RPMI8226 (cell line): ENCODE measurements at places on chromosomes 12 and 14.
A peak's percentile ranks its signal among the peaks of the same experiment; 100 is the strongest.

DNA sequence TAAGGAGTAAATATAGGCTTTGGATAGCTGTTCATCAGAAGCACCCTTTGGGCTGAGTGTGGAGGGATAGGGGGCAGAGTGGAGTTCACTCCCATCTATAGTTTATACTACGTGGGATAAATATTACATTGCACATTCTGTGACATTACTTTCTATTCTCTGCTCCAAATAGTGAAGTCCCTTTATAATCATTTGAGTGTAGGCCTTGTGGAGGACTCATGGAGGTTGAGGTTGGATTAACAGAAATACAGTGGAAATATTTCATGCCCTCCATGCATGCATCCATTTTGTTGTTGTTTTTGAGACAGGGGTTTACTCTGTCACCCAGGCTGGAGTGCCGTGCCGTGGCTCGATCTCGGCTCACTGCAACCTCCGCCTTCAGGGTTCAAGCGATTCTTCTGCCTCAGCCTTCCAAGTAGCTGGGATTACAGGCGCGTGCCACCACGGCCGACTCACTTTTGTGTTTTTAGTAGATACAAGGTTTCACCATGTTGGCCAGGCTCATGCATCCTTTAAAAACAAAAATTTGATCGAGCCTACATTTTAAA lies 1.4 kb downstream of the CHPT1 start:
- no peak for DNase-seq

DNA sequence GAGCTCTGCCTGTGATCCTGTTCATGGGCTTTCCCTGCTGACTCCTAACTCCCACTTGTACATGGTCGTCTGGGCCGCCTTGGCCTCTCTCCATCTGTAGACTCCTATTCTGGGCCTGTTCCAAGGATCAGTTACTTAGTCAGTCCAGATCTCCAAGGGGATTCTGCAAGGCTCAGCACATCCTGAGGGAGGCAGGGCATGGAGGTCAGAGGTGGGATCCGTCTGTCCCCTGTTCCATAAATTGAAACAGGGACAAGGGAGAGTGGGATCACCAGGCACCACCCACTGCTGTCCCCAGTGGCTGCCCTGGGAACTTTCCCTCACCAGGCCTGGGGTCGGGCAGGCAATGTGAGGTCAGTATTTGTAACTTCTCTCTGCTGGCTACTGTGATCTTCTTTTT lies 43.5 kb downstream of the KCTD10 start:
- no peak for DNase-seq

GRCh38 chr14:57461777-57462320 lies 31.8 kb downstream of the CCDC198 start:
- no peak for DNase-seq

DNA sequence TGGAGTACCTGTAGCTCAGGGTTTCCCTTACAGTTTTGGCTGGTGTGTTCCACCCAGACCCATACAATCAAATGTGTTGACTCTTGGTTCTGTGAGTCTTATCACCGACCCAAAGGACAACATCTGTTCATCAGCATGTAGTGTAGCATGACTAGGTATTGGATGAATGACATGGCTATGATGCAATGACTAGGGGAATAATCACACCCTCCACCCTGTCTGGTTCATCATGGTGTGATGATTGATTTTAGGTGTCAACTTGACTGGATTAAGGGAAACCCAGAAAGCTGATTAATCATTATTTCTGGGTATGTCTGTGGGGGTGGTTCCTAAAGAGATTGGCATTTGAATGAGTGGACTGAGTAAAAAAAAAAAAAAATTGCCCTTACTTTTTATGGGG lies 311.3 kb downstream of the DPF3 start:
- no peak for DNase-seq

DNA sequence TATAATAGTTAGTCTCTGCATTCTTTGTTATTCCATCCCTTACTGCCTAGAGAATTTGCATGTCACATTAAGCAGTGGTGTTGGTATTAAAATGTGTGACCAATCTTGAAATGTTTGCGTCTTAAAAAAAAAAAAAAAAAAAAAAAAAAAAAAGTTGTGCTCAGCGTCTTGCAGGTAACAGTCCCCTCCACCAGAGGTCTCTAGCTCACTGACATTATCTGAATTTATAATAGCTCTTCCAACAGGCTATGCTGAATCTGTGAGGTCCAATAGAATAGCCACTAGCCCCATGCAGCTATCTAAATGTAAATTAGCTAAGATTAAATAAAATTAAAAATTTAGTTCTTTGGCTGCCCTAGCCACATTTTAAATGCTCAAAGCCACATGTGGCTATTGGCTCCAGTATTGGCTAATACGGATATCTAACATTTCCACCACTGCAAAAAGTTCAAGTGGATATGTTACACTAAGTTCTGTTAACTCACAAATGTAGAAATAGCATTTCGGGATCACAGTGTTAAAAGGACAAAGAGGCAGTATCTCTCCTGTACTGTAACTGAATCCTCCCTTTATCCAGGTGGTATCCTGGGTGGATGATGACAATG lies 28.7 kb downstream of the NKX2-8 start:
- peak; percentile 34 for DNase-seq

GRCh38 chr14:44960646-44961045 lies 1.1 kb downstream of the KLHL28 start:
- no peak for DNase-seq

DNA sequence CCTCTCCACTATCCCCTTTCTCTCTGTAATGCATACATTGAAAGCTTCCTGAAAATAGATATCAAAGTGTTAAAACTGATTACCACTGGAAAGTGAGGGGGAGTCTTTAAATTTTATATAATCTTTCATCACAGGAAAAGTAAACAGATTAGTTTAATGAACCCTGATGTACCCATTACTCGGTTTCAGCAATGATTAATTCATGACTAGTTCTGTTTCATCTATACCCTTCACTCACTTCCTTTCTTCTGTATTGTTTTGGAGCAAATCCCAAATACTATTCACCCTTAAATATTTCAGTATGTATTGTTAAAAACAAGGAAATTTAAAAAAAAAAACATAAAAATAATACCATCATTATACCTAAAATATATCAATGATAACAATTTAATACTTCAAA lies 67.3 kb upstream of the TMCC3 start:
- no peak for DNase-seq

DNA sequence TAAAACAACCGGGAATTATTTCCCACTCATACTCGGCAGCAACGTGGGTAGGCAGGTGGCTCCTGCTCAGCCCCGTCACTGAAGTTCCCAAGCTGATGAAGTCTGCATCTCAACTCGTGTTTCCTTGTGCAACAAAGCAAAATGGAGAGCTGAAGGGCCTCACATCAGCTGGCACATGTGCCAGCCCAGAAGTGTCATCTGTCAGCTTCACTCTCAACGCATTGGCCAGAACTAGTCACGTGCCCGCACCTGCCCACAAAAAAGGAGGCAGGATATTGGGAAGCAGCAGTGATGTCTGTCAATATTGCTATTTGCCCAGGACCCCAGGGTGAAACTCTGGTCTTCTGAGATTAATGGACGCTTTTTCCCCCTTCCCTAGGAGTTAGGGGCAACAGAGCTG lies 344.0 kb downstream of the BCL11B start:
- no peak for DNase-seq

- DNase-seq, result no peak
Measured at GRCh38 chr14:64891173-64891838, 11.6 kb upstream of the SPTB start.

- DNase-seq, result no peak
Measured at GRCh38 chr12:64332938-64333337, 57.6 kb downstream of the C12orf56 start.

DNA sequence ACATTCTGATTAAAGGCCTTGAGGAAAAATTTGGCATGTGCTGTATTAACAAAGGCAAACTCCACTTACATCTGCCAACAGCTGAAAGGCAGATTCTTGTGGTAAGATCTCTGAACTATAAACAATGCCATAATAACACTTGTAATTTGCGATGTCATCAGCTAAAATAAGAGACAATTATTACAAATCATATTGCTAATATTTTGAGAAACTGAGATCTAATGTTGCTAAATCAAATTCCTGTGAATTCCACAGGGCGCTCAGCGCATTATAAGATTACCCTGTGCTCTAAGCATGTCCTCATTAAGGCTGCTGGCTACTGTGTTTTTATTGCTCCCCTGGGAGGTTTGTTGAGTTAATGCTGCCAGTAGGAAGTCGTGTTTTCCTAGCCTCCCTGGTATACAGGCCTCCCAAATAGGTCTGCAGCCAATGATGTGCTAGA lies 244.8 kb downstream of the DACT1 start:
- DNase-seq, result no peak

DNA sequence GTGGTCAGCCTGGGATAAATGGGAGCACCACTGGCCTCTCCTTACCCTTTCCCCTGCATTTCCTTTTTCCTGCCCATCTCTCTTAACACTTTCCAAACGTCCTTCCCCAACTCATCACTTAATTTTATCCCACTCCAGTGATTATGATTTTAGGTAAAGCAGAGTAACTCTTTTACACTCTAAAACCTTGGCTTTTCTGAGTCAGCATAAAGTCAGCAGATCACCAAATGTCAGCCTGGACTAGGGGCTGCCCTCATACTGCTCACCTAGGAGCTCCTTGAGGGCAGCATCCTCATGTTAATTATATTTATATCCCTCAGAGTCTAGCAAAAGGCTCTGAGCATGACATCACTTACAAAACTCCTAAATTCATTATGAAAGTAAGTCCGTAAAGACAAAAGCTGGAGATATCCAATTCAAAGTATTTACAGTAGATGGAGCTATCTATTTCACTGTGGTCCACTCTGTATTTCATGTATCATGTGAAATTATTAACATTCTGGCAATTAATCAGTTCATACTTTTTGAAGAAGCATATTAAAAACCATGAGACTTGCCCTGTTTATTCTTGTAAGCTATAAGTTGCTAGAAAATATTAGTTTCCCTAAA lies 17.0 kb upstream of the DICER1 start:
- DNase-seq, result no peak

GRCh38 chr14:37247791-37248461 lies 50.2 kb downstream of the MIPOL1 start:
- DNase-seq, result no peak

GRCh38 chr14:36935976-36936678 lies 236.3 kb downstream of the SLC25A21 start:
- no peak for DNase-seq

DNA sequence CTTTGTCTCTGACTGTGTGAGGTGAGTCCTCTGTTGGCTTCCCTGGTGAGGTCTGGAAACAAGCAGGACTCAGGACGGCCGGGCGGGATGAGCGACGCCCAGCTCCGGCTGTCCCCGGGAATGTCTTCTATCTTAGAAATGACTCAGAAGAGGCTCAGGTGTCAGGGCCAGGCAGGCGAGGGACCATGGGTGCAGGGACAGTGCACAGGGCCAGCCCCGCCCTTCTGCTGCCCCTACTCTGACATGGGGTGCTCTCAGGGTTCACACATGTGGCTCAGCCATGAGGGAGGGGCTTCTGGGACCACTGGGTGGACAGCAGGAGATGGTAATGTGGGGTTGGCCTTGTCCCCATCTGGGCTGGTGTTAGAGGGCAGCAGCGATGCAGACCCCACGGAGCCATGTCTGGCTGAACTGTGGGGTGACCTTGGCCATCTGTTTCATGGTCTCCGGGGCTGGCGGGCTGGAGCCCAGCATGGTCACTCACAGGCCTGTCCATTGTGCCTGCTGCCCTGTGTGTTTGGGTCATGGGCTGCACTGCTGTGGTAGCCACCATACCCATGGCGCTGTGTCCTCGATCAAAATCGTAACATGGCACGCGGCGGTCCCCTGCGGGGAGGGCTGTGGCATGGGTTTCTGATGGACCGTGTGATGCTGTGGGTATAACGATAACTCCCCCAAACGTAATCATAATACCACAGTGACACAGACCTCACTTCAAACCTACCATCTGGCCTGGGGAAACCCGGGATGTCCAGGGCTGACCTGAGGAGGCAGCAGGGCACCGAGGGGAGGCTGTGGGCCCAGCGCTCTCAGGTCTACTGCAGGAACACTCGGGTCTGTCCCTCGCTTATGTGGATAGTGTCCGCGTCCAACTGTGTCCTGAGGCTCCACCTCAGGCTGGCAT lies 368.8 kb downstream of the TMEM121 start:
- DNase-seq, result no peak

DNA sequence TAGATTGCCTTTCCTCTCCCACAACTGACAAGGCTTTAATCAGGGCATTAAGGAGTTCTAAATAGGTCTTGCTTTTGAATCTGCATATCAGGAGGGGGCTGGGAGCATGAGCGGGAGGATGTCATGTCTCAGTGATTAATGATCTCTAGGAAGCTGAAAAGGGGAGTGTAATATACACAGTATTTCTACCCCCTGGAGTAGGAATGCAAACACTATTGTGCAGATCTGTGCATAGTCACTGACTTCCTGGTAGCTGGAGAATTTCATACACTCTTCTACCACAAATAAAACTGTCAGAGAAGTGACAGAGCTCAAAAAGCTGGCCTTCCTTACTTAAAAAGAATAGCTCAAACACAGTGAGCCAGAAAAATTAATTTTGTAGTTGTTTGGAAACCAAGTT lies 65.8 kb downstream of the RIC8B start:
- DNase-seq, result no peak

GRCh38 chr14:81801921-81802320 lies 268.3 kb upstream of the SEL1L start:
- no peak for DNase-seq

DNA sequence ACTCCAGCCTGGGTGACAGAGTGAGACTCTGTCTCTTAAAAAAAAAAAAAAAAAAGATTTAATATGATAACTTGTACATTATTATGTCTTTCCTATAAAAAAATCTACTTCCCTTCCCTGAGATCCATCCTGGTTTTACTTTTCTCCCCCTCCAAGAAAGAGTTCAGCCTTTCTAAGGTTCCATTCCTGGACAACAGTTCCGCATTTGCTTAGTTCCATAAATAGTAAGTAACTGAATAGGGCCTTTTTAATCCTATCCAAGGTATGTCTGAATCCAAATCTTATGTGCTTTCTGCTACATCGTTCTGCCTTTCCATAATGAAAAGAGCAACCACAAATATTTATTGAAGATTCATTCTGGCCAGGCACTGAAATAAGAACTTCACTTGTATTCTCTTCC lies 187.8 kb downstream of the DACT1 start:
- no peak for DNase-seq

DNA sequence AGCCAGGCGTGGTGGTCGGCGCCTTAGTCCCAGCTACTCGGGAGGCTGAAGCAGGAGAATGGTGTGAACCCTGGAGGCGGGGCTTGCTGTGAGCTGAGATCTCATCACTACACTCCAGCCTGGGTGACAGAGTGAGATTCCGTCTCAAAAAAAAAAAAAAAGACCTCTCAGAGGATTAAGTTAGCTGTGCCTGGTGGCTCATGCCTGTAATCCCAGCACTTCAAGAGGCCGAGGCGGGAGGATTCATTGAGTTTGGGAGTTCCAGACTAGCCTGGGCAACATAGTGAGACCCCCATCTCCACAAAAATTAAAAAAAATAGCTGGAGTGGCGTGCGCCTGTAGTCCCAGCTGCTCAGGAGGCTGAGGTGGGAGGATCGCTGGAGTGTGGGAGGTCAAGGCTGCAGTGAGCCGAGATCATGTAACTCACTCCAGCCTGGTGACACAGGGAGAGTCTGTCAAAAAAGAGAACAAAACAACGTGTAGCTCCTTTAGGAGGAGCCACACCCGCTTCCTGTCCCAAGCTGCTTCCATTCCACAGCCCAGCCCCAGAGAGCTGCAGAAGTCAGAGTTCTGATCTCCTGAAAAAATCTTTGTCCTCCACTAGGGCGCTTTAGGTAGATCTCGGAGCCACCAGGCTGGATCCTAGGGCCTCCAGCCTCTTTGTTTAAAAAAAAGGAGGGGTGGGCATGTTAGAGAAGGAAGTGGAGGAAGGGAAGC lies 11.5 kb upstream of the ULK1 start:
- no peak for DNase-seq
